NCI-H748 treated with DMSO at 0.1 percent for 48 hours (cell line): ENCODE measurements at places on chromosomes 16 and 17.

- no peak for DNase-seq
Measured at GRCh38 chr16:8278031-8278580, 312.2 kb downstream of the TMEM114 start.

- no peak for DNase-seq
Measured at GRCh38 chr17:74235040-74235581, 21.7 kb downstream of the TTYH2 start.

- DNase-seq = no peak
Measured at GRCh38 chr16:87436225-87437172, 44.4 kb downstream of the MAP1LC3B start.

GRCh38 chr17:68398691-68399637, 58.3 kb downstream of the WIPI1 start:
- peak; percentile 39 for DNase-seq

DNA sequence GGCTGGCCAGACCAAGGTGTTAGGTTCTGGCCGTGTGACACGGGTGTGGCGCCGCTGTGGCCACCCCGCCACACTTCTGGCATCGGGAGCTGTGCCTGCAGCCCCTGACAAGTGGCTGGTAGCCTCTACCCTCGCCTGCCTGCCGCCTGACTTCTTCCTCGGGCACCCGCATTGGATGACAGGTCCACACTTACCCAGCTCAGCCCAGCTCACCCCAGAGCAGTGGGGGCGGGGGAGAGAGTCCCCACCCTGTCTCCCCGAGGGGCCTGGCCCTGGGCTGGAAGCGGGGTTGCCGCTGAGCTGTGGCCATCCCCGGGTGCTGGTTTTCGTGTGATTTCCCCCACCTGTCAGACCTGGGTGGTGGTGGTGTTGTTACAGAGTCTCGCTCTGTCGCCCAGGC, 53.9 kb upstream of the ACSF3 start:
- DNase-seq = no peak

GRCh38 chr16:28924399-28924761, 658 bp downstream of the RABEP2 start:
- no peak for DNase-seq

- no peak for DNase-seq
Measured at GRCh38 chr17:13590441-13590840, 11.3 kb downstream of the HS3ST3A1 start.

- DNase-seq = no peak
Measured at GRCh38 chr17:2388683-2389055, 12.2 kb downstream of the MNT start.

DNA sequence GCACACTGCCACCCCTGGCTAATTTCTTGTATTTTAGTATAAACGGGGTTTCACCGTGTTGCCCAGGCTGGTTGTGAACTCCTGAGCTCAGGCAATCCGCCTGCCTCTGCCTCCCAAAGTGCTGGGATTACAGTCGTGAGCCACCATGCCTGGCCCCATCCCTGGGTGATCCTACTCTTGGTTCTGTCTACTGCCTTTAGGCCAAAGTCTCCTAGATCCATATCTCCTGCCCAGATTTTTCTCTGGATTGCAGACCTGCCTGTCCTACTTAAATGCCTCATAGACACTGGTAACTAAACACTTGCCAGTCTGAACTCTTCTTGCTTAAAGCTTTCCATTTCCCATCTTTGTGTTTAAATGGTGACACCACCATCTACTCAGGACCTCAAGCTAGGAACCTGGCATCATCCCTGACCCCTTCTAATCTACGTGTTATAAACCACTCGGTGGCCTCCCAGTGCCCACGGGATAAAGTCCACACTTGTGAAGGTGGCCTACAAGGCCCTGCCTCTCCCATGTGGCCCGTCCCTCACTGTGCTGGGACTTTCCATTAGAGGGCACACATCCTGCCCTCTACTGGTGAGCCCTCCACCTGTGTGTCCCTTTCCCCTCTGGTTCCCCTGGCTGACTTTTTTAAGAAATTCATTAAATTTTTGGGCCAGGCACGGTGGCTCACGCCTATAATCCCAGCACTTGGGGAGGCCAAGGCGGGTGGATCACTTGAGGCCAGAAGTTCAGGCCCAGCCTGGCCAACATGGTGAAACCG, 51.1 kb downstream of the USP43 start:
- no peak for DNase-seq

- DNase-seq = peak; percentile 11
Measured at GRCh38 chr17:75457047-75457654, 716 bp downstream of the TMEM94 start.

DNA sequence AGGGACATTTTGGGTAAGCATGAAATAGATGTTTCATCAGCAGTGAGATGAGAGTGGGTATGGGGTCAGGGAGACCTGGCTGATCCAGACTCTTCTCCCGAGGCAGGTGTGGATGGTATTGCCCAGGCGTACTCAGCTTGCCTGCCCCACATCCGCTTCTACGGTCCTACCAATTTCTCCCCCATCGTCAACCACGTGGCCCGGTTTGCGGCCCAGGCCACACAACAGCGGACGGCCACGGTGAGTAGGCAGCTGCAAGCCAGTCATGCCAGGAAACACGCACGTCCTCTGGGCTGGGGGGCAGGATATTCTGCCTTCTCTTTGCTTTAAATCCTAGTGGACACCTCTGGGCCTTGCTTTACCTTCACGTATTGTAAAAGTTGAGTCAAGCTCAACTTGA, 44.7 kb downstream of the CPNE2 start:
- no peak for DNase-seq

GRCh38 chr17:58615768-58616659, 75.8 kb downstream of the TEX14 start:
- no peak for DNase-seq

- no peak for DNase-seq
Measured at GRCh38 chr16:58345574-58346354, 46.5 kb upstream of the GINS3 start.

DNA sequence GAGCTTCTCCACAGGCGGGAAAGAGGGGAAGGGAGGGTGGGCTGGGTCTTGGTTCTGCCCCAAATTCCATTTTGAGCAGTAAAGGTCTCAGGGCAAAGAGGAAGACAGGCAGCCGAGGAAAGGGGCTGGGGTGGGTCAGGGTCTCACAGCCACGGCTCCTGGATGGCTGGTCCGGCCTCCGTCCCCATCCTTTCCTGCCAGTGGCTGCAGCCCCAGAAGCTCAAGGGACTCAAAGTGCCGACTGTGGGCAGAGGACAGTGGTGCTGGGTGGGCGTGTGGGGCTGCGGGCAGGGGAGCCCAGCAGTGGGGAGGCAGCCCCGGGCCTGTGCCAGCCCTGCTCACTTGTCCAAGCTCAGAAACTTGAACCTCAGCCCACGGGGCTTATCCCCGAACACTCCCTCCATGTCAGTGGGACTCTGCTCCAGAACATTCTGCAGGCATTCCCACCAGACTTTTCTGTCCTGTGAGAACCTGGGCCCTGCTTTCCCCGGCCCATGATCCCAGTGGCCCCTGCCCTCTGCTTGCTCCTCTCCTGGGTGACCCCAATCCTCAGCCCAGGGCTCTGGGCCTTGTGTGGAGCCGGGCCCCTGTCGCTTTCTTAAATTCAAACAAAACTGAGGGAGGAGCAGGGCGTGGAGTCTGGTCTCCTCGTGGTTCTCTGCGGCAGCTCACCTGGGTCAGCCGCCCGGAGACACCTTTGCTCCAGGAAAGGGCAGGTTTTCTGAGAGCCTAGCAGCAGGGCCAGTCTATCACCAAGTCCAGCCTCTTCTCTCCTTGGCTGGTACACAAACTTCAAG, 117.8 kb upstream of the METRNL start:
- no peak for DNase-seq

- no peak for DNase-seq
Measured at GRCh38 chr16:9525037-9525436, 433.6 kb downstream of the HAPSTR1 start.

- DNase-seq = no peak
Measured at GRCh38 chr17:80913928-80914821, 77.5 kb upstream of the CHMP6 start.

DNA sequence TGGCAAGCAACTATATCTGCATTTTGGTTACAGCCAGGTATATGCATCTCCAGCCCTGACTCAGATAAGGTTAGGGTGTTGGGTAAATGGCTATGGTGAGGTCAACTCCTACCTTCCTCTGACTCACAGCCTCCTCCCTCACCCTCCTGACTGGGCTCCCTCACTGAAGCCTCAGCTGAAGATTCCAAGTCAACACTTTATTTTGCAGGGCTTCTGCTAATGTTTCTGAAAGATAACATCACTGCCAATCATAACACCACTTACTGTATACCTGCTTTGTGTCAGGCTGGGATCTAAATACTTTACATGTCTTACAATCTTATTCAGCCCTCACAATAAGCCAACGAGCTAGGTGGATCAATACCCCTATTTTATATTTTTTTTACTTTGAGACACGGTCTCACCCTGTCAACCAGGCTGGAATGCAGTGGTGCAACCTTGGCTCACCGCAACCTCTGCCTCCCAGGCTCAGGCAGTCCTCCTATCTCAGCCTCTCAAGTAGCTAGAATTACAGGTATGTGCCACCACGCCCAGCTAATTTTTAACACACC, 47.8 kb upstream of the GCSH start:
- no peak for DNase-seq

DNA sequence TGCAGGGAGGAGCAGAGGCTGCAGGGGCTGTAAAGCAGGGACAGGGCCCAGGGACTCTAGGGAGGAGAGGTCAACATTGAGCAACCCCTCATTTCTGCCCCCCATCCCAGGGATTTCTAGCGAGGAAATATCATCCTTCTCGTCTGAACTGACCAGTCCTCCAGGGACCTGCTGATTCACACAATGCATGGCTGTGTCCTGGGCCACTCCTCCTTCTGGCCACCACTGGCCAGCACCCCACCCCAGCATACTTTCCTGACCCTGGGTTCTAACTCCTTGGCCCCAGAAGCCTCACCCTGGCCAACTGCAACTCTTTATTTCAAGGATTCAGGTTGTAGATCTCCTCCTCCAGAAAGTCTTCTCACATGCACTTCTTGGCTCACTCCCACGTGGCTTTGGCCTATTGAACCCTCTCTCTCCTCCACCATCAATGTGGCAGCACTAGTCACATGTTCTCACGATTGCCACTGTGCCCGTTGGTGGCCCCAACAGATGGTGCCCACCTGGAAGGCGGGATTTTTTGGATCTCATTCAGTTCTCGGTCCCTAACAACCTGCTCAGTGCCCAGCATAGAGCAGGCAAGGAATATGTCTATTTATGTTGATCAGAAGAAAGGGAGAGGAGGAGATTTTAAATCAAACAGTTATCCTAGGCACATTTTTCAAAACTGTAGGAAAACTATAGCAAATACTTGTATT, 41.5 kb downstream of the CUEDC1 start:
- no peak for DNase-seq

GRCh38 chr17:52384695-52385094, 226.2 kb upstream of the CA10 start:
- no peak for DNase-seq

GRCh38 chr16:20049831-20050230, 23.9 kb downstream of the GPR139 start:
- no peak for DNase-seq

DNA sequence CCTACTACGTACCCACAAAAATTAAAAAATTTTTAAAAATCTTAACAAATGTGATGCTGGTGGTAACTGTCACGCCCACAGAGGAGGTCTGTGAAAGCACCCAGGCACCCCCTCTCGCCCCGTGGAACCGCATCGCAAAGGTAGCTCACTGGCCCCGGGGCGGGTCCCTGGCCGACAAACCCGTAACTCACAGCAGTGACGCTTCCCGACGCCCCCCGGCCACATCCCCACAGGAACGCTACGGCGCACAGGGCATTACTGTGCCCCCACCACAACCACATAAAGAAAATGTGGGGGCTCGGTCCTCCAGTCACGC, 366 bp downstream of the ANKS3 start:
- DNase-seq = no peak

DNA sequence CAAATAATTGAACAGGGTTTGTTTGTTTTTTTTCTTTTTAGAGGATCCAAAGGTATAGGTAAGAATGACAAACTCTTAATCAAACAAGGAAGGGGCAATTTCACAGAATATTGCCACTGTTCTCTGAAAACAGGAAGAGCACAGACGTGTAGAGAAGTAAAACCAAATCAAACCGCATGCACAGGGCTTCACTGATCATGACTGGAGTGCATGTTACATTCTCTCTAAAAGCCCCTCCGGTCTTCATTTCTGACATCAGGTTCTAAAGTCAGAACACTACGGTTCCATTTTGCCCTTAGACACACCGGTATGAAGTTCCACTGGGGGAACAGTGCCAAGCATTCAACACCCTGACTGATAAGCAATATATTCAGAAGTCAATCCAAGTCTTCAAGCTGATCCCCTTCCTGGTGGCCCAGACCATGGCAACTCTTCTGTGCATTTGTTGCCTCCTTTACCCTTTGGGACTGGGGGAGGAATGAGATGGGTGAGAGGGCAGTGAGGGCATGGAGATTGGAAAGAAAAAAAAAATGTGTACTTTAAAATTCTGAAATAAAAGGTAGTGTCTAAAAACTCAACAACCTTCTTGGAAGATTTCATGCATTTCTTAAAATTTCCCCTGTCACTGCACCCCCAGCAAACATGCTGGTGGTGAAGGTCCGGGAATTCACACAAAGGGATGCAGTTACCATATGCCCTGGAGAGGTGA, 1.4 kb downstream of the MMD start:
- DNase-seq = no peak

GRCh38 chr17:75950421-75950820, 9.6 kb upstream of the FBF1 start:
- no peak for DNase-seq

DNA sequence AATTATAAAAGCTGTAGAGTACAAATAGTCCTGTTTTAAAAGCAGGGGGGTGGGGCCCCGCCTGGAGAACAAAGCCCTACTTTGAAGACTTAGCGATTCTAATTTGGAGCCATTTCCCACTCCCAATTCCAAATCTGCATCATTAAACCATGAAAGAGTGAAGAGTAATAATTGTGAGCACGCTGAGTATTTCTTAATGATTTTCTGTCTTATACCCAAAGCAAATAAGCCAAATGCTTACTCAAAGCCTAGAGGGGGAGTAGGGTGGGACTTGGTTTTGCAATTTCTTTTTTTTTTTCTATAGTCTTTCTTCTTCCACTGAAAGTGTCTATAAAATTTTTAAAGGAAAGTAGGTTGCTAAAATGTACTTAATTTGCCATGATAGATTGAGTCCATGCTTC, 470.1 kb downstream of the TOX3 start:
- no peak for DNase-seq

GRCh38 chr16:8714174-8714573, 39.8 kb downstream of the ABAT start:
- DNase-seq = no peak

DNA sequence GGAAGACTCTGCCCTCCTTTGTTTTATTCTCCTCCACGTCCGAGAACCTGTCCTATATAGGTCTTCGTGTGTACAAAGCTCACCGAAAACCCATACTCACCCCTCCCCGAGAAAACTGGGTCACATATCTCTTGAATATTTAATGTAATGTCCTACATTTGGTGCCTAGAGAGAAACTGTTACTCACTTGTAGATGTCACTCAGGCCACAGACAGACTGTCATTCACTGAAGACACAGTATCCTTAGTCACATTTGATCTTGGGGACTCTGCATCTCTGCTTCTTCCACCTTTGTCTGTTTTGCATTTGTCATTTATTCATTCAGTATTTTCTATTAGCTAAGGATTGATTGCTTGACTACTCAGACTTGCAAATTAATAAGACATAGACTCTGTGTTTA, 131.8 kb upstream of the TBX2 start:
- DNase-seq = no peak

GRCh38 chr16:31215287-31216162, 1.4 kb downstream of the PYDC1 start:
- DNase-seq = peak; percentile 12

- no peak for DNase-seq
Measured at GRCh38 chr17:6994666-6995256, 1.1 kb upstream of the ALOX12 start.
